ENCODE measurements at places on chromosomes 13 and 19.

DNA sequence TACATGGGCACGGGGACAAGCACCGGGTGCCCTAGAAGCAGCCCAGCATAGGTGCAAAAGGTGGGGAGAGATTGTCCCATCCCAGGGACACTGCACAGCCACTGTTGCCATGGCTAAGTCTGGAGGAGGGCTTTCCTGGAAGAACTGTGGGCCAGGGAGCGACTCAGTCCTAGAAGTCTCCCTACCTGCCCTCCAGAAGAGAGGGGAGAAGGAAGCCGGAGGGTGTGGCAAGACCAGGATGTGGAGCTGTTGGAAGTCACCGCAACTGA, 2.3 kb upstream of the FBN3 start:
- no peak for DNase-seq

GRCh38 chr13:99564386-99564785, 63.1 kb downstream of the TM9SF2 start:
- no peak for DNase-seq

- DNase-seq, result no peak
Measured at GRCh38 chr13:49645451-49645850, 17.1 kb downstream of the ARL11 start.

DNA sequence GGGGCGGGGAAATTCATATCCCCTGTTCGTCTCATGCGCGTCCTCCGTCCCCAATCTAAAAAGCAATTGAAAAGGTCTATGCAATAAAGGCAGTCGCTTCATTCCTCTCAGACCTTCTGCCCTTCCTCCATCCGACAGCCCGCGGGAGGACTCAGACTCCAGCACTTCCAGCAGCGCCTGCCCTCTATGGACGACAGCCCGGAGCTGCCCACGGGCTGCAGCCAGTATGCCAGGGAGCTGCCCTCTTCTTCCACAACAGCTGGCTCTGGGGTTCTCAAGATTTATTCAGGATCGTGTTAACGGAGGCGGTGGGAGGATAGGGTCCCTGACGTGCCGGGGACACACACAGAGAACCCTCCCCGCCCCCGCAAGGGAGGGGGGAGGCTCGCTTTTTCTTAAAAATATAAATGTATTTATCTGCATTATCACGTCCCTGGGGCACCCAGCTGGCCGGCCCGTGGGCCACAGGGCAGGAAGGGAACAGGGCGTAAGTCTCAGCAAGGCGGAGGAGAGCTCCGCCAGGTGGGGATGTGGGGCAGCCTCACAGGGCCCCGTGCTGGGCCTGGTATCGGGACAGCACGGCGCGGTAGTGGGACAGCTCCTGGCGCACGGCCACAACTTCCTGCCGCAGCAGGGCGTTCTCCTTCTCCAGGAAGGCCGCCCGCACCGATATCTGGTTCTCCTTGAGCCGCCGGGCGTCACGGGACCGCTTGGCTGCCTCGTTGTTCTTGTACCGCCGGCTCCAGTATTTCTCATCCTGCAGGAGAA, 6.7 kb downstream of the DBP start:
- DNase-seq, result peak; percentile 72

GRCh38 chr19:5644037-5644436, 21.2 kb downstream of the SAFB start:
- DNase-seq, result no peak

- peak; percentile 31 for DNase-seq
Measured at GRCh38 chr13:113929628-113930615, 44.0 kb downstream of the C13orf46 start.

DNA sequence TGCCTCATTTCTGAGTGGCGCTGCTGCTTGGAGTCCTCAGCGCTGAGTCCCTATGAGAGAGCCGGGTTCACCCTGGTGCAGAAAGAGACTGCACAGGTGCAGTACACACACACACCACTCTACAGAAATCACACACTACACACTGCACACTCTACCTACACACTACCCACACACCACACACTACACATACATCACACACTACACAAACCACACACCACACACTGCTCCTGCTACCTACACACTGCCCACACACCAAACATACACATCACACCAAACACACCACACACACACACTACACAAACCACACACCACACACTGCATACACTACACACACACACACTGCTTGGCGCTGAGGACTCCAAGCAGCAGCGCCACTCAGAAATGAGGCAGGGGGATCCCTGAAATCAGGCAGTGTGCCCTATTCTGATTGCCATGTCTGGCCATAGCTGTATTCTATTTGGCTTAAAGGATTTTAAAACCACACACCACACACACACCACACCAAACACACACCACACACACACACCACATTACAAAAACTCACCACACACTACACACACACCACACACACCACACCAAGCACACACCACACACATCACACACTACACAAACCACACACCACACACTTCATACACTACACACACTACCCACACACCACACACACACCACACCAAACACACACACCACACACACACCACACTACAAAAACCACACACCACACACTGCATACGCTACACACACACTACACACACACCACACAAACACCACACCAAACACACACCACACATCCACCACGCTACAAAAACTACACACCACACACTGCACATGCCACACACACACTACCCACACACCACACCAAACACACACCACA, 4.9 kb downstream of the MAG start:
- DNase-seq, result no peak

- no peak for DNase-seq
Measured at GRCh38 chr13:51821606-51822005, 17.6 kb upstream of the DHRS12 start.

DNA sequence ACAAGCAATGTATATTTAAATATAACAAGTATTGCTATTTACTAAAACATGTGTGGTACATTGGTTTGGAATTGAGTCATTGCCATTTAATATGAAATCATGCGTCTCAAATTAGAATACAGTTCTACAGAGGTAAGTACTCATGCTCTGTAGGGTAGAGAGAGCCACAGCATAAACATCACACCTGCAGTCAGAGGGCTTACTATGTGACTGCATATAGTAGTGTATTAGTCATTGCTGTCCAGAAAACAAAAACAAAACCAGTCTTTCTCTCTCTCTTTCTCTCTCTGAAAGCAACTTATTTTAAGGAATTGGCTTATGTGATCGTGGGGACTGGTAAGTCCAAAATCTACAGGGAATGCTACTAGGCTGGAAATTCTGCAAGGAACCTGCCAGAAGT, 370.3 kb downstream of the GPC5 start:
- DNase-seq, result no peak

Measured in WTC11 (cell line).